ENCODE measurements at places on chromosomes 2 and 18. TPM values are rescaled to one million over a fixed set of nuclear protein-coding genes. Genes with fewer than 3 reads are reported as not detected.

- no peaks in the 10 kb centered on the region for H3K27me3 ChIP-seq
- H3K4me1 ChIP-seq, result no peaks in the 10 kb centered on the region
- DNase-seq, result no peak
- H3K36me3 ChIP-seq, result no peaks in the 10 kb centered on the region
- no peak overlapping the region for H3K4me3 ChIP-seq
These were observed 21.4 kb downstream of the POLE4 start for GRCh38 chr2:74979844-74980243.

DNA sequence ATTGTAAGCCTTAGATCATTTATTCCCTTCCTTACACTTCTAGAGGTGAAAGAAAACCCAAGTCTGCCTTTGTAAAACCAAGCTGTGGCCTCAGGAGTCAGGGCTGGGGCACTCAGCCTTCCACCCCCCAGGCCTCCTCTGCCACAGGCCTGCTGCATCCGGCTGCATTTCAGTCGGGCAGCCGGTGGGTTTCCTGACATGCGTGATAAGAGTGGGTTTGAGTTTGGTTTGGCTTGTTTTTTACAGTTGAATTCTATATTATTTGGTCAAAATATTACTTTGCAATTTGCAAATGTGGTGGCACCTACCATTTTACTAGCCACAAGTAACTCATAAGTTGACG is 42.4 kb downstream of the ADI1 start:
- H3K36me3 ChIP-seq, result peaks cover 14% of the 10 kb centered on the region
- peaks cover 25% of the 10 kb centered on the region for H3K4me1 ChIP-seq
- no peak for DNase-seq
- H3K4me3 ChIP-seq, result peak overlapping the region; percentile 23

- no peak overlapping the region for H3K27ac ChIP-seq
- peak; percentile 28 for DNase-seq
- H3K36me3 ChIP-seq, result no peaks in the 10 kb centered on the region
- H3K4me3 ChIP-seq, result no peak overlapping the region
- no peaks in the 10 kb centered on the region for H3K27me3 ChIP-seq
These were observed 48.0 kb downstream of the TRABD2A start for GRCh38 chr2:84832772-84833461.

Gene KLHL30
- total RNA-seq, result 37.9 TPM

Gene AQP12A
- total RNA-seq, result not detected

Gene MYCN
- total RNA-seq, result 0.17 TPM
